ENCODE measurements at places on chromosomes 1 and 21.

- DNase-seq: peak; percentile 24
Observed at GRCh38 chr1:113519556-113519955, 129.2 kb downstream of the MAGI3 start.

DNA sequence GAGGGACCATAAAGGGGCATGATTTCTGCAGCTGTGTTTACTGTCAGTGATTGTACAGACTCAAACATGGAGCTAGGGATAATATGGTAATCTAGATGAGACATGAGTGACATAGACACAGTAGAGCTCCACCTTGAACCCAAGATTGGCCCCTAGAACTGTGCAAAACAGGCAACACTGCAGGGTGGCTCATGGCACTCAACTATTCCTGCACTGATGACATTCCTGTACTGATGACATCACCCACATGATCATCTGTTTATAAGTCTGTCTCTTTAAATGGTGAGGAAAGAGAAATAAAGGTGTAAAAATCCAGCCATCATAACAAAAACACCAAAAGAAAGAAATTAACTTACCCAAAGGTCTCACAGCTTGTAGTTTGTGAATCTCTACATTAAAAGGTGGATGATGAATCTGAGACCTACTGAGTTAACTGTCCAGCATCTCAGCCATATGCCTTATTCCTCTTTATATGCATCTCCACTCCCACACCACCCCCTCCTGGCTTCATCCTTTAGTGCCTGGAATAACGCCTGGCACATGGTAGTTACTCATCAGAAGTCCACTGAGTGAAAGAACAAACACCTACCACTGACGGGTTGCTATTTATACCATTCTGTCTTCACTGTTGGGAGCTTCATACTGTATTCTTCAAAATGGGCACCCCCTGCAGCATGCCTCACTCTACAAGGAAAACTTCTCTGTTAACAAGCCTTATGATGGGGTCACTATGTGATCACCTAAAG is at the start of gene LRRC53:
TSS of gene LRRC53 (minus strand) at position 442 of the 746 bp plus-strand sequence. CDS start 29,262 bp downstream, outside the sequence.
- DNase-seq: no peak

DNA sequence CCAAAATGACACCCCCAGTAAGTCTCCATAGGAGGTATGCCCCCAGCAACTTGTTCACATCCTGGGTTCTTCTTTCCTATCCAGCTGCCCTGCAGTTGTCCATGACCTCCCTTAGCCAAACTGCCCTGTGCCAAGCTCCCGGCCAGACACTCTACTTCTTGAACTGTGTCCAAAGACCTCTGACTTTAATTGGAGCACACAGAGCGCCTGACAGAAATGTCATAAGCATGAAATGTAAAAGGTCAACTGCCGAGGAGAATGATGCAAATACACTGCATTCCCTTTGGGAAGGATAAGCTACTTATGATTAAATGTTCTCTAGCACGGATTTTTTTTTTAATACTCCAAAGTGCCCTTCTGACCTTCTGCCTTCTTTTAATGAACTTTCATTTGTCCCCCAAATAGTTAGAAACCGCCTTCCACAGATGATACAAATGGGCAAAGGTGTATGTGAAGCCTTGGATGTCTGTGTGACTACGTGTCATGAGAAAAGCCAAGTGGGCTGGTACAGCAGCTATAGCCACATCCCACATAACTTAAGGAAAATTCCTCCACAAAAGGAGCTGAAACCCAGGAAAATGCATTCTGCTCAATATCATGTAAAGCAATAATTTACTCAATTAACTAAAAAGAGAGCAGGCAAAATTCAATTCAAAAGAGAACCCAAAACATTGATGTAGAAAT is 26.8 kb downstream of the PALMD start:
- no peak for DNase-seq

DNA sequence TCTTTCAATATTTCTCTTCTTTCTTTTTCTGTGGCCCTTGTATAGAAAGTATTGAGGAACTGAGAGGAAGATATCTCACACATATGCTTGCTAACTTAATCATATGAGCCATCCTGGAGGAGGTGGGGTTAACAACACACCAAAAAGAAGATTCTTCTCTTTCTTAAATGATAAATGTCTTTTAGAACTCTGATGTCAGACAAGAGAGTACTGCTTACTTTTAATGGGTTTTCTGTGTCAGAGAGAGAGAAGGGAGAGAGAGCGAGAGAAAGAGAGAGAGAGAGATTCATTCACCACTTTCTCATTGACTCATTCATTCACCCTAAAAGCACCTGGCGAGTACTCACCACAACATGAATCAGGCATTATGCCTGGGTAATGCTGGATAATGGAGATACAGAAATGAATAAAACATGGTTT is 250.3 kb upstream of the SGIP1 start:
- DNase-seq: no peak

- no peak for DNase-seq
Observed at GRCh38 chr1:213242883-213243282, 191.8 kb downstream of the RPS6KC1 start.
